ENCODE measurements at places on chromosomes 5 and 9.

DNA sequence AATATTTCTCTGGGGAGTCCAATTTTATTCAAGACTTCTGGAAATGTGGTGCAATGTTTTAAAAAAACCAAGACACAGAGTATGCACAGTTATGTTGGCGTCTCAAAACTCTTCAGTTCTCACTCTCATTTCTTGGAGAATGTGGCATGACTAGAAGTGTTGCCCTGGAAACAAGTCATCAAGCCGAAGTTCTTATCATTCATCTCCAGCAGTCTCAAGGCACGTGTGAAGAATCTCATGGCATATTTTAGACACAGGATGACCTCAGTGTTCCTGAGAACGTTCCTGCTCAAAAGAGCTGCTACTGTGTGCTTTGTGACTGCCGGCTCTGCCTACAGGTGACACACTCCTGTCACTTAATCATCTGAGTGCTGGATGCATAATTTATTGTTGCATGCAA is 147.4 kb upstream of the IRX4 start:
- DNase-seq = no peak

- DNase-seq = no peak
Measured at GRCh38 chr9:99748266-99748665, 73.4 kb upstream of the NR4A3 start.

- DNase-seq = no peak
Measured at GRCh38 chr5:76384189-76384588, 18.9 kb upstream of the IQGAP2 start.

- DNase-seq = no peak
Measured at GRCh38 chr9:21413624-21414023, 4.7 kb downstream of the IFNA8 start.

GRCh38 chr5:147906326-147907095 is at the start of gene C5orf46:
C5orf46 (minus strand) TSS chr5:147906538; CDS start chr5:147906501, 37 bp downstream.
- DNase-seq = no peak

DNA sequence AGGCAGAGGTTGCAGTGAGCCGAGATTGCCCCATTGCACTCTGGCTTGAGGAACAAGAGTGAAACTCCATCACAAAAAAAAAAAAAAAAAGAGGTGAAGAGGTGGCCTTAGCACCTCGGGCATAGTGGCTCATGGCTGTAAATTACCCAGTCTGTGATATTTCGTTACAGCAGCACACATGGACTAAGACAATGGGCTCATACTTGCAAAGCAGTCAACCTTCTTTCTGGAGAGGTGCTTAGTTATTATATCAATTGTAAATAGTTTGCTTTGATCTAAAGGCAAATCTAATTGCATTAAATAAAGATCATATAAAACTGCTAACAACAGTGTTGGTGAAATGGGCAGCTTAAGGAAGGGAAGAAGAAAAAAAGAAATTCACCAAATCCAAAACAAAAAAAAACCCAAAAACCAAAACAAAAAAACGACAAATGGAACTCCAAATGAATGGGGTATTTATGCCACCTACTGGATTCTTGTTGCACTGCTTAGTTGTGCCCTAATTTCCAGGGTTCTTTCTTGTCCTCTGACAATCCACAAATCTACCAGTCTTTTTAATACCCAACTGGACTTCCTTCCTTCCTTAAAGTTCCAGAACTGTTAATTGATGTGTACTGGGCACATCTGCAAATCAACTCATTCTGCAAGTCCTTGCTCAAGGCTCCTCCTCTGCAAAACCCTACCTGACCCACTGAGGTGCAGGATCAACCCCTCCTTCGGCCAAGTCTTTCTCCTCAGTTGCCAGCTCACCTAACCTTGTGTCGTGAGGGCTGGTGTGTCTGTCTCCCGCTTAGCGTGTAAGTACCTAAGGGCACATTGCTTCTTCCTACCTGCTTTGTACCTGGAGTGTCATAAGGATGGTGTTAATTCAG is 35.0 kb upstream of the DMRT1 start:
- DNase-seq = no peak

DNA sequence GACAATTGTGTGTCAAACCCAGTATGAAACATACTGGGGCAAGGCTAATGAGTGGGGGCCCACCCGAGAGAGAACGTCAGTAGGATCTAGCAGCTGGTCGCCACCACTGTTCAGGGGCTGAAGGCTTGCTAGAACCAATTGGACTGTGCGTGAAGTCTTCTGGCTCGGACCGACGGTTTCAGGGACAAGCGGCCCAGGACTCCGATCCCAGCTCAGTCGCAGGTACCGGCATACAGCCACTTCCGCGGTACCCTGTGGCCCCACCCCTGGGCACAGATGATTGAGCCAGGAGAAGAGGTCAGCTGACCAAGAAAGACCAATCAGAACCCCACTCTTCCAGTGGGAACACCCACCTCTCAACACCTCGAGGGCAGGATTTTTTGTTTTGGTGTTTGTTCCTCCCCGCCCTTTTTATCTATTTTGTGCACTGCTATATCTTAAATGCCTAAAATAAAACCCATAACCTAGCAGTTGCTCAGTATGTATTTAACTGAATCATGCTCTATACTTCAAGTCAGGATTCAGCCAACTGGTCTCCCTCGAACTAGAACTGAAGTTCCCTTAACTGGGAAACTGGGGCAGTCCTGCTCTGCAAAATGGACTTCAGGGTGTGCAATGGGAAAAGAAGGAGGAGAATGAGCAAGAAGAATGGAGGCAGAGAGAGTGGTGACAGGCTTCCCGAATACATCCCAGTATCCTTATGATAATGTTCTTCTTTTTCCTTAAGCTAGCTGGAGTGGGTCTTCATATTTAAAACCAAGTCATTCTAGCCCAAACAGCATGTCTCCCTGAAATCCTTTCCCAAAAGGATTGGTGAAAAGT is 21.1 kb upstream of the CPEB4 start:
- DNase-seq = no peak

DNA sequence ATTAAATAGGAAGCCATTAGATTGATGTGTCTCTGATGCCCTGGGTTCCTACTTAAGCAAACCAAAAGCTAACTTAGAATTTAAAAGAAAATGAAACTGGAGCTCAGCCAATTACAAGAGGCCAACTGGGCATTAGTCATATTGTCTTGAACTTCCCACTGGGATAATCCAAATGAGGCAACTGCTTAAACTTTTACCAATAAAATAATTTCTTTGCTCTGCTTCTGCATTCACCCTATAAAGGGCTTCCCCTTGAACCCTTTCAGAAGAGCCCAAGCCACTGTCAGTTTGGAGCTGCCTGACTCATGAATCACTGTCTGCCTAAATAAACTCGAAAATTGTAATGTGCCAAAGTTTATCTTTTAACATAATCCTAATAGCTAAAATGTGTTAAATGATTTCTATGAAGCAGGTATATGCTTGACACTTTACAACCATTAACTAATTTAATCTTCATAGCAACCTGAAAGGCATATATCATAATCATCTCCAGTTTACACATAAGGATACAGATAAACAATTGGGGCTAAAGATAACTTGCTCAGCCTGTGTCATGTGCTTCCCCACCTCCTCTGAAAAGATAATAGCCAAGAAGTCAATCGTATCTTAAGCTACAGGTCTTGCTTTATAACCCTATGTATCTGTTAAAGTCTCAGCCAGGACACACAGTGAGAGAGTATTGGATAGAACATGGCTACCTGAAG is 11.5 kb downstream of the GPR150 start:
- no peak for DNase-seq

- no peak for DNase-seq
Measured at GRCh38 chr9:114434878-114435311, 47.1 kb upstream of the AKNA start.

Data from stimulated activated CD4-positive, alpha-beta T cell treated with anti-CD3 and anti-CD28 coated beads, Interleukin-15, amount 100 ng/mL, for 1 hour (primary cell).